ENCODE measurements at places on chromosomes 1 and 21.
A peak's percentile ranks its signal among the peaks of the same experiment; 100 is the strongest.

DNA sequence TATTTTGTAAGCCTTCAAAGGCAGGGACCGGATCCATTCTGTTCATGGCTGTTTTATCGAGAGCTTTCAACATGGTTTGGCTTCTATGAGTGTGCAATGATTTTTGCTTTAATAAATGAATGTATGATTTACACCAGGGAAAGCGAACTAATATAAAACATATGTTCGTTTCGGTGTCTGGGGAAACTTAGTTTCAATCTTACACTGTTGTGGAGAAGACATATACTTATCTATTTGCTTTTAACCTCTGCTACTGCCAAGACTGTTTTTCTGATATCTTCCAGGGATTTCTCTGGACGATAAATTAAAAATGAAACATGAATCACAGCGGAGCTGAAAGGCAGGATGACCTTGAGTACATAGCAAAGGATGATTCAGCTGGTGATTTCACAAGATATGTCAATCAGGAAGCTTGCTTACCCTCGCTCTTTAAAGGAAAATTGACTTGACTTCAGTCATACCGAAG is 14.7 kb upstream of the CYYR1 start:
- no peak for DNase-seq

GRCh38 chr1:29475326-29475725 is 239.0 kb downstream of the PTPRU start:
- no peak for DNase-seq

DNA sequence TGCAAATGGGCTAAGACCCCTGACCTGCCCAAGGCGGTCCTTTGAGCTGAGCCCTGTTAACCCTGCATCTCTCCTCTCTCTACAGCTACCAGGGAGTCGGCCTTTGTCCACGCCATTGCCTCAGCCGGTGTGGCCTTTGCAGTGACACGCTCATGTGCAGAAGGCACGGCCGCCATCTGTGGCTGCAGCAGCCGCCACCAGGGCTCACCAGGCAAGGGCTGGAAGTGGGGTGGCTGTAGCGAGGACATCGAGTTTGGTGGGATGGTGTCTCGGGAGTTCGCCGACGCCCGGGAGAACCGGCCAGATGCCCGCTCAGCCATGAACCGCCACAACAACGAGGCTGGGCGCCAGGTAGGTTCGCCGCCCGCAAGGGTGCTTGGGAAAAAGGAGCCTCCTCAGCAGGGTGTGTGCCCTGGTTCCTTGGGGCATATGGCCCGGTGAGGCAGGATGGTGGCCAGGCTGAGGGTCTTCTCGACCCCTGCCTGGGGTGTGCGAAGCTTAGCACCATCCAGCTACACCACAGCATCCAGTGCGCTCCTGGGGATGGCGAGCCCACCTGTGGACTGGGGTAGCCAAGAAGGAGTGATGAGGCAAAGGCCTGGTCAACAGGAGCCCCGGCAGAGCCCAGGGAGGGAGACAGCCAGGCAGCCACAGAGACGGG is 31.8 kb upstream of the ARF1 start:
- no peak for DNase-seq

DNA sequence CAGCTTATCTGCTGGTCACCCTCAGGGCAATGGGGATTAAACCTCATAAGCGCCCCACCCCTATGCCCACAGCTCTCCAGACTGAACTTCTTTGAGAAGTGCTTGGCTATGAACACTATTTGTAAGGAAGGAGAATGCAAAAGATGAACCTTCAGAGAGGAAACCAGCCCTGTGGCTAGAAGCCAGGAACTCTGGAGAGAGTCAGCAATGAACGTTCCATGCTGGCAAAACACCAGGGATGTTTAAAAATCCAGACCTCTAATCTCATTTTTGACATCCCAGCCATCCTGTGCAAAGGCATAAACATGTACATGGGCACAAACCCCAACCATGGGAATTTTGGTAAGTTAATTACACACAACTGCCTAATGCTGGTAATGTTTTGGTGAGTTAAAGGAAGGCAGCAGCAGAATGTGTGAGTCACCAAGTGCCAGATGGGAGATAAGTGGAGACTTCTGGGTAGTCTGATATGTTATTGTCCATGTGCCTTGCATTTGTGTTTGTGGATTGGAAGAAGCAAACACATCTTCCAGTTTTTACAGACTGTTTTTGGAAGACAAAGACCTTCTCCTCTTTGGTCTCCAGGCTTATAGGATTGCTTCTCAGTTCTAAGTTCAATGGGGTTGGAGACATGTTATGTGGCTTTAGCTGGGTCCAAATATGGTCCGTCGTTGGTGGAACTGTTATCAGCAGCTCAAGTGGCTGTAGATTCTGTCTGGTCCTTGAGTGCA is 174.1 kb upstream of the ETV3 start:
- DNase-seq: no peak

DNA sequence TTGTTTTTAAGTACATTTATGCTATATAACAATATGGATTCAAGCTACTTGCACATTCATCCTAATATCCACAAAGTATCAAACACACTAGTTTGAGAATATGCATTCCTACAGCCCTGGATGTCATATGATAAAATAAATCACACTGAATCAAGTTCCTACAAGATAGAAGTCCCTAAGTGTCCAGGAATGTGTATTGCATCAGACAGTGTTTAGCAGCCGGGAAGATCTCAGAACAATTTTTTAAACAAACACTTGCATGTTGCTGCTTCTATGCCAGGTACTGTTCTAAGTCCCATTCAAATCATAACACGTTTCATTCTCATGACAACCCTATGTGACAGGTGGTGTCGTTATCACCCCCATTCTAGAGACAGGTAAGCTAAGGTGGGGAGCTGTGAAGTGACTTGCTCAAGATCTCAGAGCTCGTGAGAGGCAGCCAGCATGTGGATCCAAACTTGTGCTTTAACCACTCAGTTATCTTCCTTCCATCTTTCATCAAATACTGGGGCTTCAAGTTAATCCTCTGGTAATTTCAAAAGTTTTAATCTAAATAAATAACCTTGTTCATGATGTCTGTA is 68.3 kb upstream of the KIF26B start:
- DNase-seq: no peak

- no peak for DNase-seq
Observed at GRCh38 chr1:57770772-57771171, 346.9 kb upstream of the DAB1 start.

- no peak for DNase-seq
Observed at GRCh38 chr1:96214982-96215381, 506.6 kb upstream of the PTBP2 start.

GRCh38 chr1:74937176-74937575 is 197.0 kb upstream of the LHX8 start:
- no peak for DNase-seq

DNA sequence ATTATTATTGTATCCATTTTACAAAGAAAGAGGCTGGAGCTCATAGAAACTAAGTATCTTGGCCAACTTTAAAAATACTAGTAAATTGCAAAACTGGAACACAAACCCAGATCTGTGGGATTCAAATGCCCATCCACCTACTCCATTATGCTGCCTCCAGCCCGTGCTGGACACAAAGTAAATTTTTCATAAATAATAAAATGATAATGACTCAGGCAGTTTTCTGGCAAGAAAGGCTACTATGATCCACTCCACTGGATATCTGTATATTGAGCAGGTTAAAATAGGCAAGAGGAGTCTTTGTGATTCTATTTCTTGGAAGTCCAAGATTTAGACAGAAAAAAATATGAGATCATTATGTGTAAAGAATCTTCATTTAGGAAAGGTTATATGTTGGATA is 138.3 kb upstream of the DUSP10 start:
- no peak for DNase-seq

DNA sequence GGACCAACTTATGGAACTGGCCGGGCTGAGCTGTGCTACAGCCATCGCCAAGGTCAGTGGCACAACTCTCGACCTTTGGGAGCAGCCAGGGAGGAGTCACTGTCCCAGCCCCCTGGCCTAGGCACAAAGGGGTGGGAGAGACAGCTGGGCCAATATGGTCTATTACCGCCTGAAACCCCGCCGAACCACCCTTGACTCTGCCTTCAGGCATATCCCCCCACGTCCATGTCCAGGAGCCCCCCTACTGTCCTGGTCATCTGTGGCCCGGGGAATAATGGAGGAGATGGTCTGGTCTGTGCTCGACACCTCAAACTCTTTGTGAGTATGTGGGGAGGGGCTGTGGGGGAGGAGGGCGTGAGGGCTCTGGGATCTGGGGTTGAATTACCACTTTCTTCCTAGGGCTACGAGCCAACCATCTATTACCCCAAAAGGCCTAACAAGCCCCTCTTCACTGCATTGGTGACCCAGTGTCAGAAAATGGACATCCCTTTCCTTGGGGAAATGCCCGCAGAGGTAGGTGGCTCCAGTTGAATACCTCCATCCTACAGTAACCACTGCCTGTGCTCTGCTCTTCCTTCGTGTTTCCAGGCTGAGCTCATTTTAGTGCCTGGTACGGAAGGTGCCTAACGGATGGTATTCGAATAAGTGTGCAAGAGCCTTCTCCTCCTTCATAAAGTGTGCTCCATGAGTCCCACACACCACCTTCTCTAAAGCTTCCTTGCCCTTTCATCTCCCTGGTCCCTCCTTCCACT is 758 bp downstream of the NAXE start:
- no peak for DNase-seq

DNA sequence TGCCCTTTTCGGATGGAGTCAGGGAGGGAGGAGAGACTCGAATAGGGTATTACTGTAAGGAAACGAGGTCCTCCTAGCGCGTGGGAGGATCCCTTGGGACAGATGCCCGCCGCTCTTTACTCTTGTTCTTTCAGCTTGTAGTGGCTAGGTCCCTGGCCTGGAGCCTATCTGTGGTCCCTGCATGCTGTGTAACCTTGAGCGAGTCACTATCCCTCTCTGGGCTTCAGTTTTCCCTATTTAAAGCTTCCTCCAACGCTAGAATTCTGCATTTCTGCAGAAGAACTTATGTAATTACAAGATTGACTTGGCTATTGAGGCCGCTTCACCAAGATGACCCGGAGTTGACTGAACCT is 744 bp downstream of the MIER1 start:
- no peak for DNase-seq

DNA sequence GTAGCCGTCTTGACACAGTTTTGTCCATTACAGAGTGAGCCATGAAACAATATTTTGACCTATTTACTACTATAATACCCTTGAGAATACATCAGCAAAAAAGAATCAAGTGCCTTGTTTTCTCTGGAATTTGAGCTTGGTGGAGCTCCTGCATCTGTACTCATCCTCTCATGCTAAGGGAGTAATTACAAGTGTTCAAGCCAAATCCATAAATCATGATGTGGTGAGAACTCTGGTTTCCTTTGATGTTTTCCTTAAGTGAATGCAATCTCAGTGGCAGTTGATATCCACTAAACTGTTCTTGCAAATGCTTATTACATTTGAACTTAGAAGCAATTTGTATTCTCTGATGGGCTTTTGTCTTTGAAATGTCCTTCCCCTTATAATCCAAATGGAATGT is 824.6 kb upstream of the TMPRSS15 start:
- DNase-seq: no peak

DNA sequence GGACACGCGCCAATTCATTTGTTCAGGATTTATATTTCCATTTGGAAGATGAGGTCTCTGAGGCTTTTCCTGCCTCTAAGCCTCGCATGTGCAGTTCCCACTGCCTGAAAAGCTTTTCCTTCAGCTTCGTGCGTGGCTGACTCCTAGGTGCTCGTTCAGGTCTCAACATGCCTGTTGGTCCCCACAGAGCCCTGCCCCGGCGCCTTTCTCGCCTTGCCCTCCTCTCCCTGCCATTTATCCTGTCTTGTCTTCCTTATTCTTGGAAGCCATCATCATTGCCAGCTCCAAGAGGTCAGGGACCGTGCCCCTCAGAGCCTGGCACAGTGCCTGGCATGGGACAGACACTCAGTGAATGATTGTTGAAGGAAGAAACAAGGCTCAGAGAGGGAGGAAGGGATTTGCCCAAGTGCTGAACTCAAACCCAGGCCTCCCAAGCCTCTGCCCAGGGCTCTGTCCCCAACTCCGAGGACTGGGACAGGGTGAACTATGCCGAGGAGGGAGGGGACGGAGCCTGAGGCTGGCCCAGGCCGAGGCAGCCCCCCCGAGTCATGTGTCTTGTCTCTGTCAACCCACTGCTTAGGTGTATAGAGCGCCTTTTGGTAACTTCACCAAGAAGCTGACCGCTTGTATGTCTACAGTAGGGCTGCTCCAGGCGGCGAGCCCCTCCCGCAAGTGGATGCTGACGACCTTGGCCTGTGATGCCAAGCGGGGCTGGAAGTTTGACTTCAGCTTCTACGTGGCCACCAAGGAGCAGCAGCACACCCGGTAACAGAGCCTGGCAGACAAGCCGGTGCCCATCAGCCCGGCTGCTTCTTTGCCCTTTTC is 47.3 kb downstream of the DISP3 start:
- no peak for DNase-seq

- peak; percentile 34 for DNase-seq
Observed at GRCh38 chr1:58818075-58818474, 34.2 kb upstream of the JUN start.

GRCh38 chr1:226981838-226982237 is 41.7 kb downstream of the COQ8A start:
- DNase-seq: no peak

GRCh38 chr1:181205901-181206300 is 117.4 kb downstream of the IER5 start:
- DNase-seq: no peak

DNA sequence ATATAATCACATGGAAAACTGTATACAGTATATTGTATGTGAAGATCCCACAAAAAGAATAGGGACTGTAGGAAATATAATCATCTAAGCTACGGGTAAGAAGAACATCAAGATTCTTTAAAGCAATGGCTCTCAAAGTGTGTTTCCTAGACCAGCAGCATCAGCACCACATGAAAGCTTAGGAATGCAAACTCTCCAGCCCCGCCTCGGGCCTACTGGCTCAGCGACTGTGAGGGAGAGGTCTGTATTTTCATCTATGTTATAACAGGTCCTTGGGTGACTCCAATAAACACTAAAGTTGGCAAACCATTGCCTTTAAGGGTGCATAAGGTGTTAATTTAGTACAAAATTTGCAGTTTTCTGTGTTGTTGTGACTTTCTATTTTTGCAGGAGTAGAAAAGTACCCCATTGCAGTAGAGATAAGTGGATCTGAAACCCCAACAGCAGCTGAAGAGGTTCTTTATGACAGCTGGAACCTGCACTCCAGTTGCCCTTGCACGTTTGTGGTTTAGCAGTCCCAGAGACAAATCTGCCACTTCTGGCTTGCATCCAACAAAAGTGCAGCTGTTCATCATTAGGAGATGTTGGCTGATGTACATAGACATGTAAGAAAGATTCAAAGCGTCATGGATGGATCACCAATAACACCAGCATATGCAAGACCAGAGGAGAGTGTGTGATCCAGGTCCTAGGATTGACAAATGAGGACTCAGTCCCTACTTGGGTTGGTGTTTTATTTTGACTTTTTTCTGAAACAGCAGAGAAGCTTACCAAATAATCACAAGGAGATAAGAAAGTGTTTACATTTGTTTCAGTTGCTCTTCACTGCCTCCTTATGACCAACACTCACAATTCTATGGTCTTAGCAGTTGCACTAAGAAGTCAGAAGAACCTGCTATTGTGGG is 15.9 kb upstream of the IFNAR1 start:
- DNase-seq: no peak

GRCh38 chr1:113168946-113169345 is 95.9 kb downstream of the LRIG2 start:
- no peak for DNase-seq
